Thyroid gland (tissue), 4 donors: ENCODE measurements at places on chromosomes 4 and X. TPM values are rescaled to one million over a fixed set of nuclear protein-coding genes. Genes with fewer than 3 reads are reported as not detected.

Gene MUC7
- not detected for total RNA-seq

Gene SMR3B
- total RNA-seq, result not detected

Gene FGF5
- total RNA-seq, result not detected

Gene RIPPLY1
- not detected for total RNA-seq

Gene GABRG1
- under 0.01 TPM for total RNA-seq

Gene RAB33A
- 0.81 TPM for total RNA-seq

Gene KCNIP4
- total RNA-seq, result 5.7 TPM

Gene IGSF1
- 7.1 TPM for total RNA-seq

Gene MAGEC3
- total RNA-seq, result 0.71 TPM

Gene VCX3A
- 0.56 TPM for total RNA-seq

Gene CCDC110
- 6.8 TPM for total RNA-seq

Gene PRDM5
- total RNA-seq, result 17.7 TPM

Gene TREX2
- total RNA-seq, result 3.2 TPM

Gene GABRE
- total RNA-seq, result 43.3 TPM

Gene FAM241A
- total RNA-seq, result 3.4 TPM

Gene PAK3
- 28.2 TPM for total RNA-seq
